Cardiac muscle cell (in vitro differentiated cells and primary cell): ENCODE measurements at places on chromosomes 1 and 21. TPM values are rescaled to one million over a fixed set of nuclear protein-coding genes. Genes with fewer than 3 reads are reported as not detected.

- no peak overlapping the region for H3K4me3 ChIP-seq
- peaks cover 33% of the 10 kb centered on the region for H3K36me3 ChIP-seq
- no peaks in the 10 kb centered on the region for H3K4me1 ChIP-seq
Measured at GRCh38 chr1:21823206-21823979, 11.3 kb downstream of the LDLRAD2 start.

Gene DNAJC6
- 26.0 and 48.1 TPM in 2 replicates for polyA plus RNA-seq

DNA sequence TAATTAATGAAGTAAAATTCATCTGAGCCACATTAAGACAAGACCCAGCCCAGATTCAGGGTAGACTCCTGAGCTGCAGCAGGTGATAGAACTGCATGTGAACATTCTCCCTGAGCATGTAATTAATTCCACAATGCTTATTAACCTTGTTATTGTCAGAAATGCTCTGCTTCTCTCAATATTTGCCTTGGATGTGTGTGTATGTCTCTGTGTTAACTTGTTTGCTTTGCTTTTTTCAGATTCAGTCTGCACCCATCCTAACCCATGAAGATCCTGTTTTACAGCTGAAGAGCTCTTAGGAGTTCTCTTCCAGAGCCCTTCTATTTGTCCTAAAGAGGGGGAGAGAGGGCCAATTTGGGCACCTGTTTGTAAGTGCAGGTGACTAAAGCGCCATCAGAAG, 143.2 kb upstream of the BMP8A start:
- H3K27ac ChIP-seq = no peak overlapping the region
- DNase-seq = no peak
- H3K4me1 ChIP-seq = no peaks in the 10 kb centered on the region
- no peak overlapping the region for H3K4me3 ChIP-seq
- H3K27me3 ChIP-seq = no peaks in the 10 kb centered on the region

DNA sequence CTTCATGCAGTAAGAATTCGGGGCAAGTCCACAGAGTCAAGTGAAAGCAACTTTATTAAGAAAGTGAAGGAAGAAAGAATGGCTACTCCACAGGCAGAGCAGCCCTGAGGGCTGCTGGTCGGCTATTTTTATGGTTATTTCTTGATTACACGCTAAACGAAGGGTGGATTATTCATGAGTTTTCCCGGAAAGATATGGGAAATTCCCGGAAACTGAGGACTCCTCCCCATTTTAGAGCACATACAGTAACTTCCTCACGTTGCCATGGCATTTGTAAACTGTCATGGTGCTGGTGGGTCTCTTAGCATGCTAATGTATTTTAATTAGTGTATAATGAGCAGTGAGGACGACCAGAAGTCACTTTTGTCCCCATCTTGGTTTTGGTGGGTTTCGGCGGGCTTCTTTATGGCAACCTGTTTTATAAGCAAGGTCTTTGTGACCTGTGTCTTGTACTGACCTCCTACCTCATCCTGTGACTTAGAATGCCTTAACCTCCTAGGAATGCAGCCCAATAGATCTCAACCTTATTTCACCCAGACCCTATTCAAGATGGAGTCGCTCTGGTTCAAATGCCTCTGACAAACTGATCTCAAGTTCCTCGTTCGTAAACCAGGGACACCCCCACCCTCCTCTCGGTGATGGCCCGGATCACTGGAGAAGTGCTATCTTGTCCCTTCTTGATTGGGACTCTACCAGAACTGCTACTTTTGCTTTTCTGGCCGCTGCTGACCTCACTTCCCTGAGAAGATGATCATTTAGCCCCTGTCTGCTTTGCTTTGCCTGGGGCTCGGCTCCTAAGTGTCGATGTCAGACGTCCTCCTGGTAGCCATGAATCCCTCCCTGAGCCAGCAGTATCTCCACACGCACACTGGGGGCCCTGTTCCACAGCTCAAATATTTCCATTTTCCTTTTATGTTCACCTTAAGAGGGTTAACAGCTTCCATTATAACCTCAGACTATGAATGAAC, 48.8 kb downstream of the CLSTN1 start:
- H3K36me3 ChIP-seq = peaks cover 11% of the 10 kb centered on the region
- no peak overlapping the region for H3K4me3 ChIP-seq
- H3K27me3 ChIP-seq = no peaks in the 10 kb centered on the region
- no peaks in the 10 kb centered on the region for H3K4me1 ChIP-seq
- H3K27ac ChIP-seq = no peak overlapping the region

GRCh38 chr1:6358757-6359201, 34.8 kb downstream of the ACOT7 start:
- H3K27me3 ChIP-seq = no peaks in the 10 kb centered on the region
- DNase-seq = peak; percentile 80
- no peak overlapping the region for H3K4me3 ChIP-seq
- no peaks in the 10 kb centered on the region for H3K36me3 ChIP-seq
- peak overlapping the region; percentile 81 for H3K27ac ChIP-seq
- H3K4me1 ChIP-seq = peaks cover 16% of the 10 kb centered on the region

GRCh38 chr1:29832936-29833335, 596.6 kb downstream of the PTPRU start:
- H3K4me1 ChIP-seq = no peaks in the 10 kb centered on the region
- H3K4me3 ChIP-seq = no peak overlapping the region
- no peaks in the 10 kb centered on the region for H3K36me3 ChIP-seq
- DNase-seq = no peak
- no peak overlapping the region for H3K27ac ChIP-seq

- DNase-seq = no peak
- H3K4me3 ChIP-seq = no peak overlapping the region
- H3K36me3 ChIP-seq = no peaks in the 10 kb centered on the region
- H3K4me1 ChIP-seq = peaks cover 61% of the 10 kb centered on the region
Measured at GRCh38 chr1:206668351-206668750, 16.4 kb upstream of the MAPKAPK2 start.
